Fibroblast of skin of left biceps (primary cell): ENCODE measurements at places on chromosomes 2 and 18.

DNA sequence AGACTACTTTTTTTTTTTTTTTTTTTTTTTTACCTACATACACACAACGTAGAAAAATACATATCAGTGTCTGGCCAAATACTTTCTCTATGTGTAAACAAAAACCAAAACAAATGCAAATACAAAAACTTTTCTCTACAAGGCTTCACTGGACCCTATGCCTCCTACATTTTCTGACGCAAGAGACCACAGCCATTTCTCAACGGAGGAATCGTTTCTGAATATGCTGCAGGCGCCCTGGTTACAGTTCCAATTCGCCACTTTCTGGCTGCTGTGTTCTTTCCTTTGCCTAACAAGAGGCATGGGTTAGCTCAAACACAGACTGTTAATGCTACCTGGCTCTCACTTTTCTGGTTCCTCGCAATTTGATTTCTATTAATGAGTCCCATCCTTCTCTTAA, 96.4 kb downstream of the EPB41L3 start:
- no peak for DNase-seq

GRCh38 chr18:6044319-6044718, 149.0 kb upstream of the TMEM200C start:
- no peak for DNase-seq

DNA sequence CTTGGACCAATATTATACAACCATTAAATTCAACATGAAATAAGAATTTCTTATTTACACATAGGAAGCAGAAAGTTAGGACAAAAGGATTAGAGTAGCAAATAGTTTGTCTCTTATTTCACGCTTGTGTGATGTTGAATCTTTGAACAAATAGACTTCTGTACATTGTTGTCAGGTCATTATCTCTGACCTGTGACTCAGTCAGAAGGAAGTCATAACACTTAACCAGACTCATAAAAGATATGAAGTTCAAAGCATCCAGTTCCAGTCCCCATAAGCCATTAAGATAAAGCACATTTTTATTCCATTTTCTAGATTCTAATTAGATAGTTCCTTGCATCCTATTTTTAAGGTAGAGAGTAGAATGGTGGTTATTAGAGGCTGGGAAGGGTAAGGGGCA, 130.8 kb downstream of the UPP2 start:
- no peak for DNase-seq

- no peak for DNase-seq
Measured at GRCh38 chr2:2942906-2943305, 434.7 kb downstream of the EIPR1 start.

DNA sequence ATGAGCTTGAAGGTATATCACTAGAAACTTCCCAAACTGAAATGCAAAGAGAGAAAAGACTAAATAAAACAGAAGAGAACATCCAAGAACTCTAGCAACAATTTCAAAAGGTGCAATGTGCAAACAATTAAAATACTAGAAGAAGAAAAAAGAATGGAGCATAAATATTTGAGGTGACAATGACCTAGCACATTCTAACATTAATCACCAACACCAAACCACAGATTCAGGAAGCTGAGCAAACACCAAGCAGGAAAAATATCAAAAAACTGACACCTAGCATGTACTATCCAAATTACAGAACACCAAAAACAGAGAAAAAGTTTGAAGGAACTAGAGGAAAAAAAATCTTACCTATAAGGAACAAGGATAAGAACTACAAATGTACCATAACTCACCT, 460.8 kb downstream of the IRS1 start:
- DNase-seq = no peak

GRCh38 chr2:132608311-132608710, 61.7 kb downstream of the LYPD1 start:
- DNase-seq = no peak

GRCh38 chr18:37207343-37207742, 358.3 kb downstream of the CELF4 start:
- DNase-seq = no peak
